Suppressor macrophage treated with lipopolysaccharide for 1 hour (primary cell): ENCODE measurements at places on chromosomes 11 and 22.

DNA sequence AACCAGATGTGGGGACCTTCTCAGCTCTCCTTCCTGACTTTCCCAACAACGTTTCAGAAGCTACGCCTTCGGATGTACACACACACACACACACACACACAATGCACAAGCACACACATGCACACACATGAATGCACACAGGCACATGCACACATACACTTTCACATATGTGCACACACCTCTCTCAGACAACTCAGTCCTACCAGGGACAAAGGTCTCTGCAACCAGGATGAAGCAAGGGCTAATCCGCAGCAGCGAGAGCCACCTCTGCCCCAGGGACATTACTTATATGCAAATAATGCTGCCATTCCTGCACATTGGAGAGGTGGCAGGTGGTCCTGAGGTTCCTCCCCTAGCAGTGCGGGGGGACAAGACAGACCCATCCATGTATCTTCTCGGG lies 27.4 kb upstream of the LINC01488 start:
- no peak for DNase-seq

- DNase-seq: no peak
Measured at GRCh38 chr11:88275636-88276035, 61.9 kb downstream of the CTSC start.

DNA sequence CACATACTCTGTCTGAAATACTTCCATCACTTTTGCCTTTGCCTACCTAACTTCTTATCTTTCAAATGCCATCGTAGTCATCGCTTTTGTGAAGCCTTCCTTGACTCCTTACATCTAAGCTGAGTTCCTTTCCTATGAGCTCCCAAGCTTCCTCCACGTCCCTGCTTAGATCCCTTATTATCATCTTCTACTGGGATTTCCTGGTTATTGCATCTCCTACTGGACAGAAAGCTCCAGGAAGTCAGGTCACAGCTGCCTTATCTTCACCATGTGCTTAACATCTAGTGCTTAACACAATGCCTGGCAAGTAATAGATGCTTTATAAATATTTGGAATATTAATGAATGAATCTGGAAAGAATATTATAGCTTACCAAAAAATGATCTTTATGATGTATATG lies 5.9 kb downstream of the YPEL4 start:
- no peak for DNase-seq

- DNase-seq: peak; percentile 40
Measured at GRCh38 chr11:31870609-31871309, 59.6 kb upstream of the PAX6 start.

DNA sequence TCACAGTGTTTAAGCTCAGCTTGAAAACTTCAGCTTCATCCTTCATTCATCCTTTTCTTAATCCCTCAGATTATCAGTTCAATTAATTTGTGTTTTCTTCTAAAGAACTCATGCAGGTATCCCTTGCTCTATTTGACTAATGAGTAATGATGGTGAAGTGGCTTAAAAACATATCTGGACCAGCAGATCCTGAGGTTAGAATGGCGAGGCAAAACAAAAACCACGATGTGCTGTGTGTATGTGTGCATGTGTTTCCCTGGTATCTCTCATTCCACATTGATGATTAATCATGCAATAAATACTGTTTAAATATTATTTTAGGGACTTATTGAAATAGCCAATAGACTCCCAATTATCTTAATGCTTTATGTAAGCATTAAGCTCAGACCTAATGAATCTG lies 437.0 kb downstream of the DYNC2H1 start:
- no peak for DNase-seq

DNA sequence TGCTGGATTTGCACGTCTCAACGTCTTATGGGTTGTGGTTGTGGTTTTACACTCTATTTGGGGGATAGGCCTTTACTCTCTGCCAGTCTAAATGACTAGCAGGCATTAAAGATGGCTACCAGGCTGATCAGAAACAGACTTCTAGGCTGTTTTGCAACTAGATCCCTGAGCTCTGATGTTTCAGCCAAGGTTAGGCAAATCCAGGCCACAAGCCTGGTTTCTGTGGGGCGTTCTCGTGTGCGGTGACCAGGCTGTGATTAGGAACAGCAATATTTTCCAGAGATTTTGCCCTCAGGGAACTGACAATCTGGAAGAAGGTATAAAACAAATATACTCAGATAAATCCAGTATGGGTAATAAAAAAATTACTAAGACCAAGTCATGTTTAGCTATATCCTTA lies 502.4 kb downstream of the INSC start:
- no peak for DNase-seq

DNA sequence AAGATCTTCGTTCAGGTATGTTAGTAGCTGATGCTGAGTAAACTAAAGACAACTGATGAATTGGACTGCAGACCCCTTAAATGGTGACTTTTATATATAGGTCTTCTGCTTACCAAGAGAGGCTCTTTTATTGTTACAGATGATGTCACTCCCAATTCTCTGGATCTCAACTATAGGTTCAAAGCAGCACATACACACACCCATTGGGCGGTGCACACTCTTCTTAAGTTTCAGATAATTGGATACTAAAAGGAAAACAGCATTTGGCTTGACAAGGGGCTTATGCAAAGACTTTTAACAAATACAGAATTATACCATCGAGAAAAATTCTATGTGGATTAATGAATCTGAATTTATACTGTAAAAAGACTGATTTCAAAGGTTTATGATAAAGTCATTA lies at the start of gene PTH:
Gene PTH, minus strand, starts transcription at position 69 of the 400 bp plus-strand sequence. CDS start 3,142 bp downstream, outside the sequence.
- DNase-seq: no peak

- peak; percentile 46 for DNase-seq
Measured at GRCh38 chr11:120211522-120212258, 858 bp downstream of the OAF start.

DNA sequence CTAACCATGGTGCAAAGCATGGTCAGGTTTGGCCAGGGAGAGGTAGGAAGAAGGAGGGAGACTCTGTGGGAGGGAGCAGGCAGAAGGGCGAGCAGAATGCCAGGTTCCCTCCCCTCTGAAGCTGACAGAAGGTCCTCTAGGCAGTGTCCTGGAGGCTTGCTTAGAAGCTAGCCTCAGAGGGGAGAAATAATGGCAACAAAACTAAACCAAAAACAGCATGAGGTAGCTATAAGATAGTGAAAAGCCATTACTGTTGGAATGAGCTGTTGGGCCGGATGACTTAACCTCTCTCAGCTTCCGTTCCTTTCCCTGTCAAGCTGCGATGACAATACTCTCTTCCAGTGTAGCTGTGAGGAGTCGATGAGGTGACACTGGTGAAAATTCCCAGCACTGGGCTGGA lies 36.6 kb downstream of the RASSF10 start:
- no peak for DNase-seq

GRCh38 chr11:97461934-97462333 lies 1072.1 kb downstream of the JRKL start:
- no peak for DNase-seq

GRCh38 chr11:65780770-65781151 lies at the start of gene AP5B1:
Gene AP5B1, minus strand, starts transcription at chr11:65780976. Its CDS starts 385 bp downstream, at chr11:65780591.
- DNase-seq: peak; percentile 94

DNA sequence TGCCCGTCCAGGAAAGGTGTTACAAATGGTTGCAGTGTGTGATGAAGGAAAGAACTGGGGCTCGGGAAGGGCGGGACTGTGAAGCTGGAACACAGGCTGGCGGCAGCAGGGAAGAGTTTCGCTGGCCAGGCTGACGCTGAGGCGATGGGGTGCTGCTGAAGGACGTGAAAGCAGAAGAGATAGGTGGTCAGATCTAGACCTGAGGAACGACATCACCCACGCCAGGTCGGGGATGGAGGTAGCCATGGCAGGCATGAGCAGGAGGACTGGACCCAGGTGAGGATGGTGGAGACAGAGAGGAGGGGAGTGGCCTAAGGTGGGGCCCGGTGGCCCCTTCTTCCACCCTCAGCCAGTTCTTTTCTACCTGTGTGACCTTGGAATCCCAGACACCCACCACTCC lies 9.1 kb downstream of the CDC42EP2 start:
- DNase-seq: no peak

DNA sequence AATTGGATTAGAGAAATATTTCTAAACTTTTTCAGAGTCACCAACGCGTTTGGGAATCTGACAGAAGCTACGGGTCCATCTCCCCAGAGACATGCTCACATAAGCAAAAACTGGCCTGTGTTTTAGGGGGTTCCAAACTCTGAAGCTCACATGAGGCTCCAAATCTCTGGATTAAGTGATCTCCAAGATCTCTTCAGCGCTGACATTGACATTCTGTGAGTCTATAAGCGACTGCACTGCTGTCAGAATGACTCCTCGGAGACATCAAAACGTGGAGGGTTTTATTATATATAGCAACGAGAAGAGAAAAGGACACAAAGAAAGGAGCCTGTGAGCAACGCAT lies 642 bp upstream of the SIK2 start:
- no peak for DNase-seq

DNA sequence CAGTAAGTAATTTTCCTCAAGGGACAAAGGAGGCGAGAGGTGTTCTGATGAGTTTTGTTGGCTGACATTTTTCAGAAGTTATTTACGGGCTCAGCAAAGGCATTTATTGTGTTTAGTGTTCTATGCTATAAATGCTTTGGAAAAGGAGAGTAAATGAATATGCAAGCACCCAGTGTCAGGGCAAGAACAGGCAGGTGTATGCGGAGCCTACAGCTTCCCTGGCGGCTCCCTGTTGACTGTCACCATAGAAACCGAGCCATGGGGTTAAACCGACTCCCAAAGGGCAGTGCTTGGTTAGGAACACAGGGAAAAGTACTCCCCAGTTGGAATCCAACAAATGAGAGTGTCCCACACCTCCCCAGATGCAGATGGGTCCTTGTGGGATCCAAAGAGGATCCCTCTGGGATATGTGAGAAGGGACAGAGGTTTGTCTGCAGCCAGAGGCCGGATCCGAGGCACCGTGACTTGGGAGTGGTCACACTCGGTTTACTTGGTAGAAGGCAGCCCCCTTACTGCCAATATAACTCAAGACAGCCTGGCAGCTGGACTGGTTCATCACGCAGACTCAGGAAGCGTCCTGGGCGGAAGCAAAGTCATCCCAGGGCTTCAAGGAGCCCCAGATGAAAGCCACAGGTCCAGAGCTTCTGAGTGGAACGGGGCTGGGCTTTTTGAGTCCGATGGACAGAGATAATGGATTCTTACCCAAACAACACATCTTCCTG lies 329.7 kb downstream of the CTTN start:
- no peak for DNase-seq

GRCh38 chr22:46262449-46263215 lies 511 bp downstream of the PKDREJ start:
- peak; percentile 73 for DNase-seq

DNA sequence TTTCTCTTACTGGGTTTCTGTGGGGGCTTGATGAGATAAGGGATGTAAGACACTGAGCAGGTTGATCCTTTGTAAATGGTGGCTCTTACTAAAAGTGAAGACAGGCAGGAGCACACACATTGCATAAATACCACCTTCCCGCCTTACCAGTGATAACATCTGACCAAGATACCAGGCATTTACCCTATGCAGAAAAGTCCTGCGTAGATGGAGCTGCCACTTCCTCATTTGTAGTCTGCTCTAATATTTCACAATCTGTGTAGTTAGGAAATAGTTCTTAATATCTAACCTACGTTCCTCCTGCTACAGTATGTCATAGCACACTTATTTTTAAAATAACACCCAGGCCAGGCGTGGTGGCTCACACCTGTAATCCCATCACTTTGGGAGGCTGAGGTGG lies 23.9 kb upstream of the SWAP70 start:
- DNase-seq: peak; percentile 92

GRCh38 chr11:119673052-119673758 lies 55.8 kb downstream of the NECTIN1 start:
- no peak for DNase-seq

- no peak for DNase-seq
Measured at GRCh38 chr11:126104420-126104819, 41.8 kb upstream of the CDON start.

GRCh38 chr11:103344886-103345285 lies 235.7 kb downstream of the DYNC2H1 start:
- DNase-seq: no peak

- DNase-seq: no peak
Measured at GRCh38 chr22:41949297-41949965, 2.5 kb upstream of the CENPM start.

GRCh38 chr11:99739464-99740089 lies 718.8 kb downstream of the CNTN5 start:
- peak; percentile 19 for DNase-seq

GRCh38 chr22:36374603-36375024 lies 13.2 kb downstream of the MYH9 start:
- peak; percentile 54 for DNase-seq

DNA sequence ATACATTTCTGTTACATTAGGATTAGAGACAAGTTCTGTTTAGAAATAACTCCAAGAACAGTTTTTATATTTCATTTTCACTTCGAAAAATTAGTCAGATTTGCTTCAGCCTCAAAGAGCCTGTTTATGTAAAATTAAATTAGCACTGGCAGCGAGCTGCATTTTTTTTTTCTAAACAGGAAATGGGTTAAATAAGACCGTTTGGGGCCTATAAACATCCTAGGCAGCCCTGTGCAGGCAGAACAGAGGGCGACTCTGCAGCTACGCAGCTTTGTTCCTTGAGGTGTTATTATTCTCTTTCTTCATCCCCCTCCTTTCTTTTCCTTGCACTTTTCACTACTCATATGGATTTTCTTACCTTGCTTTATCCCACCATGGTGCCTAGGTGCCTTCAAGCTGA lies 48.7 kb downstream of the CWC15 start:
- DNase-seq: no peak

DNA sequence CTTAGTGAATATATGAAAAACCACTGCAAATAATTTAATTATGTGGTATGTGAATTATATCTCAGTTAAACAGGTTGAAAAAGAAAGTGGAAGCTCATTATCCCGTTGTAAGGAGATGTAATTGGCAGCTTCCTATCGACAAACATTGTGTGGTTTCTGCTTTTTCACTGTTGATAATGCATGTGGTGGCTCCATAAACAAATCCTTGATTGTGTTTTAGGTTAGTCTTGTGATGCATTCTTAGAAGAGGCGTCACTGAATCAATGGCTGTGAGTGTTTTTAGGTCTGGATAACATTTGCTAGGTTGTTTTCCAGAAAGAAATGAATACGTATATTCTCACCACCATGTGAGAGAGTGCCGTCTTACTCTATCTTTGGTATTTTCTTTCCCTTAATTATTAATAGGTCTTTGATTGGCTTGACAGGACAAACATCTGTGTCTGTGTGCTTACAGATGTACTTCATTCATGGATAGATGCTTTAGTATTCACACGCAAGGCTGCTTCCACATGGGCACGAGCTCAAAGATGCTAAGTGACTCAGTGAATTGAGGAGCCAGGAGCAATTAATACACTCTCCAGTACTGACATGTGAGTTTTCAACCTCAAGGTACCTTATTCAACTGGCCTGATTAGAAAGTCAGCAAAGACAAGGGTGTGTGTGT lies 166.7 kb downstream of the TBC1D22A start:
- no peak for DNase-seq

GRCh38 chr11:96456111-96456510 lies 66.3 kb downstream of the JRKL start:
- DNase-seq: no peak
